ENCODE measurements at places on chromosomes 3 and 15.

GRCh38 chr3:170043506-170043905 lies 5.7 kb downstream of the GPR160 start:
- DNase-seq = no peak

DNA sequence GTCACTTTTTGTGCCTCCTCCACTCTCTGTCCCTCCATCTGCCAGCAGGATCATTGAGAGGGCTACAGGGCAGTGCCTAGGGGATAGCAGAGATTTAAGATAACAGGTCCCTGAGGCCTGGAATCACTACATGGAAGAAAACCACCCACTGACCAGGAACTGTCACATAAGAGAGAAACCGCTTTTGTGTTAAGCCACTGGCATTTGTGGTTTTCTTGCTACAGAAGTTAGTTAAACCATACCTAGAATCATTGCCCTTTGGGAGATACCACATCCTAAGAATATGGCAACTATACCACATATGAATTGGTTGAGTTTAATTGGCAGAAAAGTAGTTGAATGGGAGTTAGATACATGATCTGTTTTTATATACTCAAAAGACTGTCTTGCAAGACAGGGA lies 112.8 kb upstream of the LPP start:
- no peak for DNase-seq

DNA sequence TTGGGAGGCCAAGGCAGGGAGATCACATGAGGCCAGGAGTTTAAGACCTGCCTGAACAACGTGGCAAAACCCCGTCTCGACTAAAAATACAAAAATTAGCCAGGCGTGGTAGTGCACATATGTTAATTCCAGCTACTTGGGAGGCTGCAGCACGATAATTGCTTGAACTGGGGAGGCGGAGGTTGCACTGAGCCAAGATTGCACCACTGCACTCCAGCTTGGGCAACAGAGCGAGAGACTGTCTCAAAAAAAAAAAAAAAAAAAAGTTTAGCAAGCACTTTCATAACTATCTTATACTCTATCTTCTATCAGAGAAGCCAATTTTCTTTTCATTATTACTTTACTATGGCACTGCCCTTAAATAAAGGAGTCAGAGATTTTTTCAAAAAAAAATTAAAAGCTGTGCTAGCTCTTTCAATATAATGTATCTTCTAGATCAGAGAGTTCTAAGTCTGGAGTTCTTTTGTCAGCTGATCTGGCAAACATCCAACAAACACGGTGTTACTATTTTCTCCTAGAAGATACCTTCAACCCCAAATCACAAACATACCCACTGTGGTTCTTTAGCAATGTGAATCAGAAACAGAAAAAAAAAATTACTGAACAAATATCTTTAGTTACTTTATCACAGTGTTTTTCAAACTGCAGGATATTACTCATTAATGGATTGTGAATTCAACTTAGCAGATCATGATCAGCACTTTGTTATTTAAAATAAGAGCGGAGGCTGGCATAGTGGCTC lies 3.0 kb downstream of the ZNF770 start:
- DNase-seq = no peak

DNA sequence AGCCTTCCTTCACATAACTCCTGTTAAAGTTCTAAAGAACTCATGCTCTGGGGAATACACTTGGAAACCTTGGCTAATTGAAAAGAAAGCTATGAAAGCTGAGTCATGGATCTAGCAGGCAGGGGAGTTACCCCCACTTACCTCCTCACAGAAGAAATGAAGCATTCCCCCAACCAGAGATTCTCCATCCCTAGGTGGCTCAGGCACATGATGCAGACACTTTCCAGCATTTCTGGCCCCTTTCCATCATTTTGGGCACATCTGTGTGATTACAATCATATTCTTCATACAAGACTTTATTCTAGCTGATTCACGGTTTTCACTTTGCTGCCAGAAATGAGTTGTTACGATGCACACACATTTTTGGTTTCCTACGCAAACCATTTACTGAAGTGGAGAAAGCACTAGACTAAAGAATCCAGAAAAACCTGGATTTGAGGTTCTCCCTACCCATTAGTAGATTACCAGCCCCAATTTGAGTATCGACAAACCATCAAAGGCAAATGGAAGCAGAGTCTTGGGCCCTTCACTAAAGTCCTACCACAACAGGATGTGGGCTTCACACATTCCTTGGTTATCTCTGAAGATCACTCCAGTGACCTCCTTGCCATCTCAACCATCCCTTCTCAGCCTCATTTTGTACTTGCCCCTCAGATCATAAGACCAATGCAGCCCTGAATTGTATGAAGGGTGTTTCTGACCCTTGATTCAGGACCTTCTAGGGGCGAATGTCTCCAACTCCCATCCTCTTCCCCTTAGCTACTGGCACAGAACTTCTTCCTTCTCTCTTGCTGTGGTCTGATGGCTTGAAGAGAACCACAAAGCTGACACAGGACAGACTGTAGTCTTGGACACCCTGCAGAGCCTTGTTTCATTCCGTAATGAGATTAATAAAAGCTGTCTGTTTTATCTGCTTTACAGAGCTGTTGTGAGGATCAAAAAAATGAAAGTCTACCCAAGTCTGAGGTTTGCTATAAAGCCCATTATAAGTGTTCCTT lies 42.5 kb upstream of the SNRK start:
- no peak for DNase-seq

DNA sequence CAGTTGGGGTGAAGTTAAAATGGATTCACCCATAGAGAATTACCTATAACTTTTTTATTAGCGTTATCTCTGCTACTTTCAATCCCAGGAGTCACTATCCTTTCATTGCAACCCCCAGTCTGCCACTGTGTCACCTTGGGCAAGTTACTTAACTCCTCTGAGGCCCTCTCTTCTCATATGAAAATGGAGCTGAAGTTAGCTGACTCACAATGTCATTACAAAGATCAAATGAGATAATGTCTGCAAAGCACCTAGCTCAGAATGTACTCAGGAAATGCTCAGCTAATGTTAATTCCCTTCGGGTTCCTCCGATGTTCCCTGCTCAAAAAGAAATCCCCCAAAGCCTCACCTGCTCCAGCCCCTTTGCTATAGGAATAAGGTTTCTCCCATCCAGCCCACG lies 50.0 kb downstream of the TRIM42 start:
- no peak for DNase-seq

DNA sequence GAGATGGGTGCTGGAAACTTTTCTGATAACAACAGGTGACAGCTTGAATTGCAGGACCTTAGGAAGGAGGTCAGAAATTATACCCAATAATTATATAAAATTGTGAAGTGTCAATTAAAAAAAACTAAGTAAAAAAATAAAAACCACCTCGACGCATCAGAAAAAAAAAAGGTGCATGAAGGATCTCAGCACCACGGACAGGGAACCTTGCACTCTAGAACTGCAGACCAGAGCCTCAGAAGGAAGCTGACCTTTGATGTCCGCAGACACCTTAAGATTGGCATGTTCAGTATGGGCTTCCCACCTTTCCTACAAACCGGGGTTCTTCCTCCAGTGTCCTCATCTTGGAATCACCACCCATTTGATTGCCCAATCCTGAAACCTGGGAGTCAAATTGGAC lies 60.9 kb downstream of the SCN10A start:
- no peak for DNase-seq

DNA sequence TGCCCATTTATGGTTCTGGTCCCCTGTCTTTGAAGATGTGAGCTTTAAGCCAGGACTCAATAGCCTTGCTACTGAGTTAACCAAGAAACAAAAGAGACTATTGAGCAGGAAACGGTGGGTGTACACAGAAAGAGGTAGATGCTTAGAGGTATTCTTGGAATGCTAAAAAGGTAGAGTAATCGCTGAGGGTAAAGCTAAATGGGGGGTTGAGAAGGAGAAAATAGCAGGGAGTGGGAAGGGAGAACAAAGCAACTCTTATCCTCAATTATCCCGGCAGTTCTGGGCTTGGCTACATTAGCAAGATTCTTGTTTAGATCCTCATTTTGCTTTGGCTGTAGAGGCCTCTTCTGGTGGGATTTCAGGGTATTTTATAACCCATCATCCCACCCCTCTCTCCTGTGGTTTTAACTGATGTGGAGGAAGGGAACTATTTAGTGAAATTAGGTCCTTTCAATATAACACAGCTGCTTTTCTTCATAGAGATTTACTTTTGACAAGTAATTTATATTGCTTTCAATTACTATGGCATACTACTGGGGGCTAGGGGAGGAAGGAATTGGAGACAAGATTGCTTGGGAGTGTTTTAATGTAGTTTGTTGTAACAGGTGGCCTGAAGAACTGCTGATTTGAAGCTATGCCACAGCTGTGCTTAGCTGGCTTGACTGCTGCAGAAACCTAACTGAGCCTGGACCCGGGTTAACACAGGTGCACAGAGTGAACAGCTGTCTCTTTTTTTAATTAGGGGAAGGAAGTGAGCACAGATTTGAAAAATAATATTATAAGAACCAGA lies 234.3 kb upstream of the CCDC54 start:
- DNase-seq = no peak

- DNase-seq = no peak
Observed at GRCh38 chr3:172514678-172515077, 8.6 kb downstream of the TNFSF10 start.

DNA sequence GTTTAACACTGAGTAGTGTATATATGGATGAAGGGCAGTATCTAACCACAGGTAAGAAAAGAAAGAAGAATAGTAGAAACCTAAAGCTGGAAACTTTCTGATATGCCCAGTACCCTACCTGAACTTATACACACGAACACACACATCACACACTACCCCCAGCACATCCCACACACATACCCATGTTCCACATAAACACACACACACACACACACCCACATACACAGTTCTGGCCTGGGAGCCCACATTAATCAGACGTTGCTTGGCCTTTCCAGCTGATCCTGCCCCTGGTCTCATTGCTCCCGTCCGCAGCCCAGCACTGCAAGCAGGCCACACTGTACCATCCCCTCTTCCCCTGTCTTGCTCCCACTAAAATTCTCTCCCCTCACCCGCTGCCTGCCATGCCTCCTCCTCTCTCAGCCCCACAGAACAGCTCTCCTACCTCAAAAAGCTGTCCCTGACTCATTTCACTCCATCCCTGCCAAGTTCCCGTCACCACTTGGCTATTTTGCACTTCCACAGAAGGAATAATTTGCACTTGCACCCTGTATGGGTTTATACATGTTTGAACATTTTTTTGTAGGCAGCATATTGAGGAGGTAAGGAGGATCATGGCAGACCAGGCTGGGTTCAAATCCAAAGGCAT lies 185.8 kb upstream of the PPP2R3A start:
- DNase-seq = no peak

DNA sequence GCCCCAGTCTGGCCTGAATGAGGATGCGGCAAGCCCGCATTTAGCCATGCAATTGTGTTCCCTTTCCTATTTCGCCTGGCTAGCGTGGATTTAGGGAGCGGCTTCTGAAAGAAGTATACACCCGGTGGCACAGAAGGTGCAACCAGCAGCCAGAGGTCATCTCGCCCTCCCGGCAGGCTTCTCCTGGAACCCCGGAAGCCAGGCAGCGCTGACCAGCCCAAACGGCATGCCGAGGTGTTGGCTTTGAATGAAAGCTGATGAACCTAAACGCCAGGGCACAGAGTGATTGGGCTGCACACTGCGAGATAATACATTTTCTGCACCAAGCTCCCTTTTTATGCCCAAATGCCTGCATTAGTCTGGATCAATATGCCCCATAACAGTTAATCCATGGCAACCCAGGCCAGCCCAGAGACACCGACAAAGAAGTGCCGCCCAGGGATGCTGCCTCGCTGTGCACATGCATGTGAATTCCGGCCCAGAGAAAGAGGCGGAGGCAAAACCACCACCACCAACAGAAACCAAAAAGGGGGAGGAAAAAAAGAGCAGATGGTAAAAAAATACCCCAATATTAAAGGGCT lies 1.4 kb downstream of the SRGAP3 start:
- DNase-seq = no peak

GRCh38 chr3:171336406-171336805 lies 123.8 kb downstream of the TNIK start:
- DNase-seq = no peak

DNA sequence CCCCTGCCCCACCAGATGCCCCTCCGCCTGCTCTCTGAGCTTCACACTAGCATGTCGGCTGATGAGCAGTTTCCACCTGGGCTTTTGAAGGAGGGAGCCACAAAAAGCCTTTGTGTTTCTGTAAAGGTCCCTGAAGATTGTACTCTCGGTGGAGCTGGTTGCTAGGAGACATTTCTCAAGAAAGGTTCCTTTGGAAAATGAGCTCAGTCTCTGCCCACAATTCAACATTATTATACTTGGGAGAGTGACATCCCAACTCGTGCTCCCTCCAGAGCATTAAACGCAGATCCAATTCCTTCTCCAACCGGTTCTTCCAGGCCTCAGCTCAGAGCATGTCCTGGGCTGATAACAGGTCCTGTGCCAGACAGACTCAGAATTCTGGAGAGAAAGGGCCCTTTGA lies 26.8 kb upstream of the FAM107A start:
- no peak for DNase-seq

DNA sequence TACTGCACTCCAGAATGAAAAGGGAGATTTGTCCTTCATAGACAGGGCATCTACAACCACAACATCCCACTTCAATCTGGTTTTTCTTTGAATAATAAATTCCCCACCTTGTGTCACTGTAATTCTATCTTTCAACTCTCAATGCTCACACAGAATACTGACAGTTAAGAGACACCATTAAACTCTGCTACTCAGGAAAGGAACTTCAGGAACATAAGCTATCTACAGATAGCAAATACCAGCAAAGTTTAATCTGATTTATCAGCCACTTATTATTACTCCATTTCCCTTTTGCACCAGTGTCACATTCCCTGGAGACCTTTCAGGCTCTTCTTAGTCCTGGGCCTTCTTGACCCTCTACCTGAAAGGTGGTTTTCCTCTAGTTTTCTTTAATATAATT lies 152.0 kb upstream of the LPP start:
- DNase-seq = no peak
